ENCODE measurements at places on chromosomes 2 and 18. TPM values are rescaled to one million over a fixed set of nuclear protein-coding genes. Genes with fewer than 3 reads are reported as not detected.
A peak's percentile ranks its signal among the peaks of the same experiment; 100 is the strongest.

- no peak for DNase-seq
Observed at GRCh38 chr18:30618567-30618966, 424.0 kb downstream of the DSC3 start.

DNA sequence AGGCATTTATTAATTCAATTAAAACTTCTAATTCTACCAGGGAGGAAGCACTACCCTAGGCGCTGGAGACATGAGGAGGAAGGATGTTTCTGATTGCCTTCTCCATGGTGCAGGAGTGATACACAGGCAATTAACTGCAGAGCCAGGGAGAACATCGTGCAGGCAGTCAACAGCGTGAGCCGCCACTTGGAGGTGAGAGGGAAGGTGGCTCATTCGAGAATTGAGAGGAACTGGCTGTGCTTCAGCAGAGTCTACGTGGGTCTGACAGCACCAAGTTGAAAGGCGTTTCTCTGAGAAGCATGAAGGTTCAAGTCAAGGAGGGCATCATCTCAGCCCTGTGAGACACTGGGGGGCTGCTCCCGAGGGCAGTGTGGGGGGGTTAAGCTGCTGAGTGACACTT is 388.7 kb upstream of the MYT1L start:
- no peak for DNase-seq

DNA sequence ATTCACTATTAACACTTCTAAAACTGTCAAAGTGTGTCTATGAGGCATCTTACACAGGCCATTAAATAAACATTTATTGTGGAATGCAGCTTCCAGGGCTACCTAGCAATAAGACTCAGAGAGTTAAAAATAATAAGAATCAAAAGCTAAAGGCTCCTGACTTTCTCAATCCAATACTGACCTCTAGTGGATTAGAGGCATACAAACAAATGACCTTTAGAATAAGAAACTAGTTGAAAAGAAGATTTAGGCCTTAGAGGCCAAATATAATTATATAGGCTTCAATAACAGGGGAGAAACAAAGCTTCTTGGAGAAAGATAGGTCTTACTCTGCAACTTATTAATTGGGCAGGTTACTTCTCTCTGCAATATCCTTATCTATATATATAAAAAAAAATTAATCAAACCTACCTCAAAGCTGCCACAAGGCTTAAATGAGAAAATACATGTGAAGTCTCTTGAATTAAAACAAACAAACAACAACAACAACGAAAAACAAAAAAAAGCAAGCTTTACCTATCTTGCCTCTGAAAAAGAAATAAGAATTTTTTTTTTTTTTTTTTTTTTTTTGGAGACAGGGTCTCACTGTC is 246.1 kb downstream of the EXOC6B start:
- peak; percentile 40 for DNase-seq

Gene SLC9A4
- not detected for polyA plus RNA-seq

Gene B3GNT2
- 7.9 TPM for polyA plus RNA-seq
